ENCODE measurements at places on chromosomes 16 and 17.

GRCh38 chr17:76382803-76383545 is 1.4 kb upstream of the SPHK1 start:
- ATAC-seq, result peak; percentile 33

- no peak for ATAC-seq
Measured at GRCh38 chr17:888998-889441, 90.6 kb downstream of the NXN start.

DNA sequence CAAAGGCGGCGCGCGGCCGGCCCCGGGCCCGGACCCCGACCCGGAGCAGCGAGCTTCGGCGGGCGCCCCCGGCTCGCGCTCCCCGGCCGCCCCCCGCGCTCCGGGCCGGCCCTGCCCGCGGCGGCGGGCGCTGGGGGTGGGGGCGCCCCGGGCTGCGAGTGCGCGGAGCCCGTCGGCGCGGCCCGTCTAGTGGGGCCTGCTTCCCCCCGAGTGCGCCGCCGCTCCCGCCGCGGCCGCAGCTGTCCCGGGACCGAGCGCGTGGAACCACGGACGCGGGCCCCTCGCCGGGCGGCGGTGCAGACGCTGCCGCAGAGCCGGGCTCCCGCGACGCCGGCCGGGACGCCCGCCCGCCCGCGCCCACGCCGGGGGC is 308 bp downstream of the ADCY9 start:
- ATAC-seq, result no peak

- ATAC-seq, result no peak
Measured at GRCh38 chr16:4795828-4796572, 831 bp downstream of the SMIM22 start.

DNA sequence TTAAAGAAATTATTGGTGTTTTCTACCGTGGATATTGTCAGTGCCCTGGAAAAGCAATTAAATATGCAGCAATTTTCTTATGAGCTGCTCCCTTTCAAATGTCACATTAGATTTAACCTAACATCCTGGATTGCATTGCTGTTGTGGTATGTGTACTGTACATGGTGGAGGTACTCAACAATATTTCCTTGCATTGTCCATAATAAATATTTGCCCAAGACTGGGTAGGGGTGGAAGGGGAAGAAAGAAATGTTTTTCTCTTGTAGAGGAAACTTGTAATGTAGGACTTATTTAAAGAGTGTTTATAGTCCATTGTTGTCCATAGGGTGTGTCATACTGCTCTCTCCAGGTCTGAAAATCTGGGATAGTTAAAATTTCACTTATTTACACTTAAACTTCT is 346.2 kb upstream of the TBX2 start:
- ATAC-seq, result peak; percentile 62

DNA sequence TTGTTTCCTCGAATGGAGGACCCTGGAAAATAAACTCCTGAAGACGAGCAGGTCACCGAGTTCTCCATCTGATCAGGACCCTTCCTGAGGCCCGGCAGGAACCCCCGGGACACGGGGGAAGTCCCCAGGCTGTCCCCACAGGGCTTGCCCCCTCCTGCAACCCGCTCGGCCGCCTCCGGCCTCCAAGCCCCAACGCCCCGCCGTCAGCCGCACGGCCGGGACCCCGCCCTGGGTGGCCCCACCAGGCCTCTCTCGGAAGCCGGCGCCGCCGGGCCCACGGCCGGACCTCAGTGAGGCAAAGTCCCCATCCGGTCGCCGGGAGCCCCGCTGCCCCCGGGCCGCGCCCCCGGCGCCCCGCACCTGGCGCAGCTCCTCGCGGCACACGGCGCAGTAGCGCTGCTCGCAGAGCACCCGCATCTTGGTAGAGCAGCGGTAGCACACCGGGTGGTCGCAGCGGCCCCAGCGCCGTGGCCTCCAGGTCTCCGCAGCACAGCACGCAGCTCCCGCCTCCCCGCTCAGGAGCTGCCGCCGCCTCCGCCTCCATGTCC is 383 bp downstream of the ZNF598 start:
- peak; percentile 2 for ATAC-seq

DNA sequence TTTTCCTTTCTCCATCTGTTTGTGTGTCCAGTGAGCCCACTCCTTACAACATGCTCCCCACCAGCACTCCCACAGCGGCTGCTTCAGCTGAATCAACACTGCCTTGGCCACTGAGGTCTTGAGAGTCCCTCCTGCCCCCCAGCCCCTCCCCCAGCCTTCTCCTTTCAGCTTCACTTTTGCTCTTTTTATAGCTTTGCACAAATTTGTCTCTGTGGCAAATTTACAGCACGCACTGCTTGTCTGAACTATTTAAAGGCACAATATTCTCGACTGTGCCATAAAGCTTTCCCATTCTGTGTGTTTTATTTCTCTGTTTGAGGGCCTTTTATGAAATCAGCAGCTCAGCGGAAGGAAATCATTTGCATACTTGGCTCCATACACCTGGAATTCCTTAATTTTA is 579.3 kb downstream of the TOX3 start:
- no peak for ATAC-seq

DNA sequence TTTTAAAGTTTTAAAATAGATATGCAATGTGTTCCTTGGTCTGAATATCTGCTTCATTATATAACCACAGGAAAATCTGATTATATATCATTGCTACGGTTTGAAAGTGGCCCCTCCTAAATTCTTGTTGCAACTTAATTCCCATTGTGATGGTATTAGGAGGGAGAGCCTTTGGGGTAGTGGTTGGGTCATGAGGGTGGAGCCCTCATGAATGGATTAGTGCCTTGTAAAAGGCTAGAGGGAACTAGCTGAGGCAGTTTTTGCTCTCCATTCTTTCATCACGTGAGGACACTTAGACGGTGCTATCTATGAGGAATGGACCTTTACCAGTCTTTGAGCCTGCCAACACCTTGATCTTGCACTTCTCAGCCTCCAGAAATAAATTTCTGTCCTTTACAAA is 7.6 kb downstream of the ABCA6 start:
- no peak for ATAC-seq

GRCh38 chr16:23924128-23924527 is 88.3 kb downstream of the PRKCB start:
- no peak for ATAC-seq

GRCh38 chr17:72406498-72406897 is 285.7 kb downstream of the SOX9 start:
- no peak for ATAC-seq

- no peak for ATAC-seq
Measured at GRCh38 chr17:14118951-14119350, 49.6 kb downstream of the COX10 start.

DNA sequence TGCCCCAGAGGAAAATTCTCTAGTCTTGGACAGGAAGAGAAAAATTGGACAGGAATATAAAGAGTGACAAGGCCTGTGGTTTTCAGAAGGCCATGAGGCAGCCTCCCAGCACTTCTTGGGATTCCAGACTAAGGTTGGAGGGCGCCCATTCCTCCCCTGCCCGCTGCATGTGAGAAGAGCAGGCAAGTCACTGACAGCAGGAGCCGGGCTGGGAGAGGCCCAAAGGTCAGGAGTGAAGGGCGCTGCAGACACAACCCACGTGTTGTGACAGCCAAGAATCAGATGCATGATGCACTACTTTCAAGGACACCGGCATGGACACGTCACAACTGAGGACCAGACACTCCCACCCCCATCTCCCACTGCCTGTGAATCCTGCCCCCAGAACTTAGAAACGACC is 256.7 kb downstream of the CBLN1 start:
- no peak for ATAC-seq

DNA sequence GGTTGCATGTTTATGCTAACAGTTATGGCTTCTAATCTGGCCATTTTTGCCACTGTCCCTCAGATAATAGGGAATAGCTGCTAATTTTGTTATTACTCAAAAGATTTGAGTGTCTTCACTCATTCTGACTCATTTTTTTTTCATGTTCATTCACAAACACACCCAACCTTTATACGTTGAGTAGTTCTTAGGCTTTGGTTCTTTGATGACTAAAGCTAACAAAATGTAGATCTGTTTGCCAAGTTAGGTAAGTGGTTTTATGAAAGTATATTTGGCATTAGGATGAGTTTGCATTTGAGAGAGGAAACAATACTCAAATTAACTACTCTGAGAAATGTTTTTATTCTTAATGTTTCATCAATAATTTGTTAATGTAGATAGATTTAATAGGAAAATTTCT is 3.6 kb downstream of the MAP2K4 start:
- no peak for ATAC-seq

DNA sequence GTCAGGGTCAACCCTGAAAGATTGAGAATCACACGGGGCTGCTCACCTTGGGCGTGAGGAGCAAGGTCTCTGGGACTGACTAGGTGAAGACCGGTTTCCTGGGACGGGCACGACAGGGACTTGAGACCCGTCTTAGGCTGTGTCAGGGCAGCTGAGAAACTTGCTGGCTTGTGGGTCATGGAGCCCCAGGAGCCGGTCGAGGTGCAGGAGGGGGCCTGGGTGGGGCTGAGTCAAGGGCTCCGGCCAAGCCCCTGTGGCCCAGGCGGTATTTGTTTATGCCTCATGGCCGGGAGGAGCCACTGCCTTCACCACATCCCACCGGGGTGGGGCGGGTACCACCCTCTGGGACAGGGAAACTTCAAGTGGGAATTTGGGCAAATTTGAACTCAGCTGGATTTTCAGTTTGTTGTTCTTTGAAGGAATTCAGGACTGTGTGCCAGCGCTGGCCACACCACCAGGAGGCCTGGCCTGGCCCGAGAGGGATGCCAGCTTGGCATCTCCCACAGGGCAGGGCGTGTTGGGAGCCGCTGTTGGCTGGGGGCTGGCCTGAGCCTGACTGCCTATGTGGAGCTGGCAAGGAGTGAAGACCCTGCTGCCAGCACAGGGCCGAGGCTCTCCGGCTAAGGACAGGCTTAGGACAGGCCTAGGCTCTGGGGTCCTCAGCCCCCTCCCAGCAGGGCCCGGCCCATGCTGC is 116.1 kb downstream of the METRNL start:
- peak; percentile 44 for ATAC-seq

- ATAC-seq, result no peak
Measured at GRCh38 chr17:76151896-76152454, 10.9 kb upstream of the FOXJ1 start.

DNA sequence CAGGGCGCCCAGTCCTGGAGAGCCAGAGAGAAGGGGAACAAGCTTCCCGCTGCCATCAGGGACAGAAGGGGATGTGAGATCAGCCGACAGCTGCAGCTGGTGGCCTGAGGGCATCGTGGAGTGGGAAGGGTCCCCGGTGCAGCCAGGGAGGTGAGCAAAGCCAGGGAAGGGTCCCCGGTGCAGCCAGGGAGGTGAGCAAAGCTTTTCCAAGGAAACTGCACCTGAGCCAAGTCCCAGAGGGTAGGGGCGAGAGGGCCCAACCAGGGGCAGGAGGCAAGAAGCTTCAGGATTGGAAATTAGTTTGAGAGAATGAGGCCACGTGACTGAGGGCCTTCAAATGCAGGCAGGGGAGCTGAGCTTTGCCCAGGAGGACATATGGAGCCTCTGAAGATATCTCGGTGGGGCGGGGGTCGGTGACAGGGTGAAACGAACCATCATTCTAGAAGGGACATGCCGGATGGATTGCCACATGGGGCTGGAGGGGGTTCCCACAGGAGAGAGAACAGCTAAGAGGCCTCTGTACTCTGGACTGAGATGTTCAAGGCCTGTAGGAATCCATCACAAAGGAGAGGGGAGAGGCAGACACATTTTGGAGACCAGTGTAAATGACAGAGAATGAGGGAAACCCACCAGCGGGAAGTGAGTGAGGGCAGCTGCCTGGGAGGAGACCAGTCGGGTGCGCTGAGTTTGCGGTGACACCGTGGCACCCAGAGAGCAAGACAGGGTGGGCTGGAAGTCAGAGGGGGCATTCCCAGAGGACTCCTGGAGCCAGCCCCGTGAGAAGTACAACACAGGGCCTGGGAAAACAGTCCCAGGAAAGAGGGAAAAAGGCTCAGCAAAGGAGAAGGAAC is 31.4 kb upstream of the RPH3AL start:
- no peak for ATAC-seq

DNA sequence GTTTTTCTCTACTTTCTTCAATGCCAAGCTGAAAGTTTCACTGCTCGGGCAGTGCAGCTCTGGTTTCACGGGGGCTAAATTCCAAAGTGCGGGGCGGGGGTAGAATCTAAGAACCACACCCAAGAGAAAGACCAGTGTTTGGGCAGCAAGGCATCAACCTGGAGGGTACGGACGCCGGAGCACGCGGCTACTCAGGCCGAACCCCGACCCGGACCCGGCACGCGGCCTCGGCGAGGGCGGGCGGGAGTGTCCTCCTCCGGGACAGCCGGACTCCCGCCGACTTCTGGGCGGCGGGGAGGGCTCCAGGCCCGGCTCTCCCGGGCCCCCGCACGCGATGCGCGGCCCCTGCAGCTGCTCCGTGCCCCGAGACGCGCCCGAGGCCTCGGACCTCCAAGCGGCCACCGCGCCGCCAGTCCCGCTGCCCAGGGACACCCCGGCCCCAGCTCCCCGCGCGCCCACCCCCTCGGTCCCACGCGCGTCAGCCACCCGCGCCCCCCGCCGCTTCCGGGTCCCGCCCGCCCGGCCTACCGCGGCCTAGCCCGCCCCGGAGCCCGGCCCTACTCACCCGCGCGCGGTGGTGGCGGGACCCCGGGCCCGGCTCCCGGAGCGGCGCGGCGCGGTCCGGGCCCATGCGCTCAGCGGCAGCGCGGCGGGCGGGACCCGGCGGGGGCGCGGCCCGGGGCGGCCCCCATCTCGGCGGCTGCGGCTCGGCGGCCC is 561 bp downstream of the AXIN1 start:
- no peak for ATAC-seq

DNA sequence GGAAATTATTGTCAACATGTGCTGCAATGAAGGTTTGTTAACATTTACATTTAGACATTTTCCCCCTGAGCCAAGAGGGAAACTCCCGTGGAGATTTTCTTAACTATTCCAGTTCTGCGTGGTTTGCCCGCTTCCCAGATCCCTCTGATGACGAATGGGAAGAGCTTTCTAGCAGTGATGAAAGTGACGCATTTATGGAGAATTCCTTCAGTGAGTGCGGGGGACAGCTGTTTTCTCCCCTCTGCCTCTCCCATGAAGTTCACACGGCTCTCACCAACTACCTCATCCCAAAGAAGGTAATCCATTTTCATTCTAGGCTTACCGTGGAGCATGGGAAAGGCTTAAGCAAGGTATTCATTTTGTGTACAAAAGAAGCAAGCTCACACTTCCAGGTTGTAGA is 18.2 kb downstream of the HEATR3 start:
- no peak for ATAC-seq

DNA sequence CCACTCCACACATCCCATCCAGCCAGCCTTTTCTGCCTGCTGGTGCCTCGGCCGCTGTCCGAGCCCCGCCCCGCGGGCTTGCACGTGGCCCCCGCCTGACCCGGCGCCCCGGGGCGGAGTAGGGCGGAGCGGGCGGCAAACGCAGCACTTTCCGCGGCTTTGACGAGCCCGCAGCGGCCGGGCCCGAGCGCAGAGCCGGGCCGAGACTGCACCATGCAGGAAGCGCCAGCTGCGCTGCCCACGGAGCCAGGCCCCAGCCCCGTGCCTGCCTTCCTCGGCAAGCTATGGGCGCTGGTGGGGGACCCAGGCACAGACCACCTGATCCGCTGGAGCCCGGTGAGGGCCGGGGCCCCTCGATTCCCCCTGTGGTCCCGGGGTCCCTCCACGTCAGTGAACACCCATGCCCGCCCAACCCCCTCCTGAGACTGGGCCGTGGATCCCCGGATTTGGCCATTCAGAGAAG is at the start of gene HSF4:
Gene HSF4 (plus strand): TSS at position 147 of the 463 bp plus-strand sequence. CDS start 67 bp downstream, at position 214.
- ATAC-seq, result no peak

GRCh38 chr16:4792951-4793513 is 2.1 kb upstream of the SMIM22 start:
- ATAC-seq, result no peak

Measured in SK-N-SH treated with all-trans-retinoic acid at 6 μM for 48 hours (cell line).